ENCODE measurements at places on chromosomes 16 and 17.

DNA sequence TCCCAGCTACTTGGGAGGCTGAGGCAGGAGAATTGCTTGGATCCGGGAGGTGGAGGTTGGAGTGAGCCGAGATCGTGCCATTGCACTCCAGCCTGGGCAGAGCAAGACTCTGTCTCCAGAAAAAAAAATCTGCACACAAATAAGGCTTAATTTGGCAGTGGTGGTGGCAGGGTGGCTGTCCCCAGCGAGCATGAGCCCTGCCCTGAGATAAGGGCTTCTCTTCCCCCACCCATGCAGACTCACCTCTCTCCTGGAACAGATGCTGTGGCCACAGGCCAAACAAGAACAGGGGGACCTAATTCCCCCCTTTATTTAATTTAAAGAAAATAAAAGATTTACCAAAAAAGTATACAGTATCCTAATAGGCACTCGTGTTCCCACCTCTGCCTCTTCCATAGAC, 157.2 kb downstream of the RAB11FIP4 start:
- DNase-seq: no peak

DNA sequence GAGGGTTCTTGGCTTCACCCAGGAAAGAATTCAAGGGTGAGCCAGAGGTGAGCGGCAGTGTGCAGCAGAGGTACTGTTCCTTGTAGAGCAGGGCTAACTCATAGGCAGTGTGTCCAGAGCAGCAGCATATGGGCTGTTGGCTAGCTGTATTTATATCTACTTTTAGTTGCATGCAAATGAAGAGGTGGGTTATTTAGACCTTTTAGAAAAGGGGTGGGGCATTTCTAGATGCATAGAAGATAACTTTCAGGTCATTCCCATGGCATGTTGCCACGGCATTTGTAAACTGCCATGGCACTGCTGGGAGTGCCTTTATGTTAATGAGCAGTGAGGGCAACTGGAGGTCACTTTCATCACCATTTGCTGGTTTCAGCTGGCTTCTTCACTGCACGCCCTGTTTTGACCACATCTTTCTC, 141.0 kb downstream of the STX8 start:
- no peak for DNase-seq

DNA sequence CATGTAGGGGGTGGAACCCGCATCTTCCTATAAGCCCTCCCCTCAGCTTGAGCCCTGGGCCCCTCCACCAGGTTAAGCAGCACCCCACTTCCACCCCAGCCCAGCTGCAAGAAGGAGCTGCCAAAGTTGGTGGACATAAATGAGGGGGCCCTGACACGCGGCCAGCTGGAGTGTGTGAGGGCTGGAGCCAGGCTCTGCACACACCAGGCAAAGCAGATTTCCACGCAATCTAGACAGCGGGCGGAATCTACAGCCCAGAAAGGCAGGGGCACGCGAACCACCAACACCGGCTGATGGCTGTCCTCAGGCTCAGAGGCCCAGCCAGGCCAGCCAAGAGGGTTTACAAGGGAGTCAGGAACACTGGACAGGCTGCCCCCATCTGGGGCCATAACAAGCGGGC, 171.2 kb downstream of the ZNF423 start:
- no peak for DNase-seq

GRCh38 chr16:28181515-28181914, 30.2 kb downstream of the XPO6 start:
- DNase-seq: no peak

- no peak for DNase-seq
Observed at GRCh38 chr17:861364-861763, 79.2 kb downstream of the MRM3 start.

DNA sequence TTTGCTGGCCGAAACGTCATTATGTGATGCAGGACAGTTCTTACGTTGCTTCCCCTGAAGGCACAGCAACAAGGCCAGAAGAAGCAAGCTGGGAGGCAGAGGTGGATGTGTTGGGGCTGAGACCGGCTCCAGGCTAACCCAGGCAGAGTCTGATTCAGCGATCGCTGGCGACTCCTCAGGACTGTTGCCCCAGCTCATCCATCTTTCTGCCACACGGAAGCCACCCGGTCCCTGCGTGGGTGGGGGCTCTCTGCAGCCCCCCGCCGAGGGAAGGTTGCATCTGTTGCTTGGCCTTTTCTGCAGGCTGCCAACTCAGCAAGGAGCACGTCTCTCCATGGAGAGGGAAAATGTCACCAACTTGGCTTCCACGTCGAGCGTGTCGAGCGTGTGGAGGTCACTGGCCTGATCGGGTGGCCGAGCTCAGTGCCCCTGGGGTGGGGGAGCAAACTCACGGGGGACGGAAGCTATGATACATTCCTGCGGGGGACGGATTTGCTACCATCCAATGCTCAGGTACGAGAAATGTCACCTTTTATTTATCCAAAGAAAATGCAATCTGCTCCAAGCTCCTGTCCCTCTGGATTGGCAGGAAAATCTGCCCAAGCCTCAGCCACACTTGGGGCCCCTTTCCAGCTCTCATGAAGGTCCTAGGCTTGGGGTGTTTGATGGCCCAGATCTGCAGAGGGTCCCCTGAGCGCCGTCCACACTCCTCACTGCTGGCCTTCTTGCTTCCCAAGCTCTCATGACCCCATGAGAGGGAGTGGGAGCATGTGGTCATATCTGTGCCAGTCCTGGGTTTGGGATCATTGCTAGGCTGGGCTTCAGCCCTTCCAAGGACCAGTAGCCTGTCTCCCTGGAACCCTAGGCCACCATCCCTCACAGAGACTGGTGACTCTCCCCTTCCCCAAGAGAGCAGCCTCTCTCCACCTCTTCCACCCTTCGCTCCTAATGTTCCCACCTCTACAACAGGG, 69.4 kb downstream of the RPH3AL start:
- no peak for DNase-seq

DNA sequence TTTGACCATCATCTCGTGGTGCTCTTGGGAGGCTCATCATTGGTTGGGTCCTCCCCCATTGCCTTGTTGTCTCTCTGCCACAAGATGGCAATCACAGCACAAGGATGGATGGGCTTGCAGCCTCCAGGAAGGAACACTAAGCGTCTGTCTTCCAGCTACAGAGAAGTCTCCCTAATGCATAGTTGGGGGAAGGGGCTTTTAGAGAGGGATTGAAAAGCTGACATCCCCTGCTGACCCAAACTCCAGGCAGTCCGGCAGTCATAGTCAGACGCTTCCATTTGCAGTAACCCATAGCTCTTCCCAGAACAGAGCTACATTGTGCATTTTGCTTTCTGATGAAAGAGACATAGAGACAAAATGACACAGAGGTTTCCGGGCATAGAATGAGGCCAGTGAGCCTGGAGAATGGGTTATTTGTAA, 111.4 kb downstream of the UTP18 start:
- DNase-seq: no peak

DNA sequence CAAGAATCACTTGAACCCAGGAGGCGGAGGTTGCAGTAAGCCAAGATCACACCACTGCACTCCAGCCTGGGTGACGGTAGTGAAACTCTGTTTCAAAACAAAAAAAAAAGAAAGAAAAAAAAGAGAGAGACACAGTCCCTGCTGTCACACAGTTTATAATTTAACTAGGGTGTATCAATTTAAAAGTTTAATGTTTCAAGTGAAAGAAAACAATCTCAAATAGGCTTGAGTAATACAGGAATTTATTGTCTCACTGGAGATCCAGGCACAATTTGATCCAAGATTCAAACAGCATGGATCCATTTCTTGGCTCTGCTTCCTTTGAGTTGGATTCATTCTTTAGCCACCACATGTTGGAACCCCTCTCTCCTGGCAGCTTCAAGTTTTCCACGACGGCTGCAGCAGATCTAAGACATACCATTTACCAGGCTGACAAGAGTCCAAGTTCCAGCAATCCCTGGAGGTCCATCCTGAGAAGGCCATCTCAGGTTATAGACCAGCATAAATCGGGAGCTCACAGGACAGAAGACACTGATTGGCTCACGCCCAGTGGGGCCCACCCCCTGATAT, 97.5 kb downstream of the YPEL2 start:
- DNase-seq: no peak

DNA sequence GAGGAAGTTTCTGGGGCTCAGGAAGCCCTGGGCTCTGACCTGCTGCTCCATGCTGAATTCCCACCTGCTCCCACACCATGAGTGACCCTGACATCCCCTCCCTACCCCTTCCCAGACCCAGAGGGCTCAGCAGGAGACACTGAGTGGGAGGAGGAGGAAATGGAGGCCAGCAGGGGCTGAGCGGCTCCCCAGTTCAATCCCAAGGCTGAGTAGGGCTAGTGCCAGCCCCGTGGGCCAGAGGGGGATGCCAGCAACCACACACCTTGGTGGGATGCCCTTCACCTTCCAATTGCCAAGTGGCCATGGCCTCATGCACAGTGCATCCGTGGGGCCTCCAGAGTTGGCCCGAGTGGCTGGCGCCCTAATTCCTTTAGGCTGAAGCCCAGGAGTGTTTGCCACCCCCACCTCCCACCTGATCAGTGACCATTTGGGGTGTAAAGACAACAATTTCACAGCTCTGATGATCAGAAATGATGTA, 1.0 kb upstream of the ADGRG3 start:
- no peak for DNase-seq

DNA sequence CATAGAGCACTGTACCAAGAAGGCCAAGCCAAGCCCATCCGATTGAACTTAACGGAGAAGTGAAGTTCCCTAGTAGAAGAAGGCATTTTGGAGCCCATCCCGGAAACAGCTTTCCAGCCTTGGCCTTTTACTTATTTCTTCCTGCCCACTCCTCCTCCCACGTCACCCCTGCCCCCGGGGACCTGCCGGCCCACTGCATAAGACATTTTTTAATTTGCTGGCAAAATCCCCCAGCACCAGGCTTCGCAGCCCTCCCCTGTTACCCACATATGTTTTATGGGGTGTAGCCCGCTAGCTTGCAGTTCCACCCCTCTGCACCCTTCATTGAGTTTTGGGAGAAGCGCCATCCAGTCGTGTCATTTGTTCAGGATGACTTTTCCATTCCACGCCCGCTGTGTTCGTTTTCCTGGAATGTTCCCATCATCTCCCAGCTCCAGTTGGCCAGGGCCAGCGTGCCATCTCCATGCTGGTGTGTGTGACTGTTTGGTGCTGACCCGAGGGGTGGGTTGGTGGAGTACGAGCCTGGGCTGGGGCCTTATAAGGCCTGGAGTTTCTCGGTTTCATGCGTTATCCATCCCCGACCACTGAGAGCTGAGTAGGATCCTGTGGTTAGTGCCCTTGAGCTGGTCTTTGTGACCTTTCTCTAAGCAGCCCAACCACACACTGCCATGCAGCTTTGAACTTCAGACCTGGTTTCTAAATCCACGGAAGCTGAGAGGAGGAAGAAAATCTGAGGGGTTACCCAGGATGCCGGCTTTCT, 20.0 kb upstream of the TBX2 start:
- DNase-seq: no peak

DNA sequence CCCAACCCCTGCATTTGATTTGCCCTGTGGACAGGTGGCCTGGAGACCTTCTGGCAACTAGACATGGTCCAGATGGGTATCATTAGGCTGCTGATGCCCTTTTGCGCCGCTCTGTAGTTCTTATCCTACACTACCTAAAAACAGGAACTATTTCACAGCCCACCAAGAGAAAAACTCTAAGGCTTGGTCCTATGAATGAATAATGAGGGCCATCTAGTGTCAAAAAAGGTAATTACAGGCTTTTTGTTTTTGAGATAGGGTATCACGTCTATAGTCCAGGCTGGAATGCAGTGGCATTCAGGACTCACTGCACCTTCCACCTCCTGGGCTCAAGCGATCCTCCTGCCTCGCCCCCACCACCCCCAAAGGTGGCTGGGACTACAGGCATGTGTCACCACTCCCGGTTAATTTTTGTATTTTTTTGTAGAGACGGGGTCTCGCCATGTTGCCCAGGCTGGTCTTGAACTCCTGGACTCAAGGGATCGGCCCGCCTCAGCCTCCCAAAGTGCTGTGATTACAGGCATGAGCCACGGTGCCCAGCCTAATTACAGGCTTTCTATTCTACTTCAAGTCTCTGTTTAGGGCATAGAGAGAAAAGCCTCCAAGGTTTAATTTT, 20.9 kb downstream of the COIL start:
- DNase-seq: peak; percentile 28

DNA sequence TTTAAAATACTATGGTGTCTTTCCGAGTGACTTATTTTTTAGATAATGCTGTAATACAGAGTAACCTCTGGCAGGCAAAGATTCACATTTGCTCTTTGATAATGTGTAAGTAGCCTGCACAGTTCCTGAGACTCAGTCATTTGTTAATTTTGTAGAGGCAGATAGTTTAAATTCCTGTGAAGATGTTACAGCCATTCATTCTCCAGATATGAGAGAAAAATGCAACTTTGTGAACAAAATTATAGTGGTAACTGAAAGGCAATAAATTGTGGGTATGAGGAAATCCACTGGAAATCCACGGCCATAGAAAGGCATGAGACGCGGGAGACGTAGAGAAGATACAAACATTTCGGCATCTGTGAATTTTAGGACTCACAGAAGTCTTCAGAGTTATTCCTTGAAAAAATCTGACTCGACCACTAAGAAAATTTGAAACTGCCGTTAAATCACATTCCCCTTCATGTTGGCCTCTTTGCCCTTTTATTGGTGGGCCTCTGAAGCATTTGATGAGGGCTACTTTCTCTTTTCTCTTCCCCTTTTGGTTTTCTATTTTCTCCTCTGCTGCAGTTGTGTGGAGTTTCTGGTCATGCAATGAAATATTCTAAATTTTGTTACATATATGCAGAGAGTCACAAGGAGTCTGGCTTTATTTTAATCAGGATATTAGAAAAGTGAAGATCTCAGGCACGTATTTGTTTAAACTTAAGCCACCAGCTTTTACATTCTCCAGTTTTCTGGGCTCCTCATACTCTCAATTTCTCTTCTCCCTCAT, 18.8 kb downstream of the HS3ST3A1 start:
- DNase-seq: no peak

DNA sequence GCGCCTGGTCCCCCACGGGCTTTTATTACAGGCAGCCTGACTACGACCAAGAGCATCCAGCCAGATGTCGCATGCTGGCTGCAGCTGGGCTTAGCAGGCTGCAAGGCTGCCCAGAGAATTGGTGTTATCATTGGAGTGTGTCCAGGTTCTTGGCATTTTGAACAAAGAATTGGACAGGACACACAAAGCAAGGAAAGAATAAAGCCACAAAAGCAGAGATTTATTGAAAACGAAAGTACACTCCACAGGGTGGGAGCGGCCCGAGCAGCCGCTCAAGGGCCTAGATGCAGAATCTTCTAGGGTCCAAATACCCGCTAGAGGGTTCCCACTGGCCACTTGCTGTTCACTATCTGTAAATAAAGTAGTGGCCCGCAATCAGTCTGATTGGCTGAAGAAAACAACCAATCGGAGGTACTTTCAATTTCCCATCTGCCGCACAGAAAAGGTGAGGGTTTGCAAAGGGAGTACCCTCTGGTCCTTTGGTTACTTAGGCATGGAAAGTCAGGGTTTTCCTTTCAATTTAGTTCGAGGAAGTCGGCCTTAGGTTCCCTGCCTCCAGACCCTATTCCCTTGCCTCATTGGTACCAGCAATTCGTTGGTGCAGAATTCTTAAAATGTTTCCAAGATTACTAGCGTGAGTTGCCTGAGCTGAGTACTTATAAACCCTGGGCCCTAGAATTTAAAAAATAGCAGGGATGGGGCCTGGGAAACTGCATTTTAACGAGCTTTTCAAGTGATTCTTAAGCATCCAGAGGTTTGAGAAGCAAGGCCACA, 38.5 kb upstream of the CNEP1R1 start:
- DNase-seq: no peak

All from GM18507 (cell line).